Occipital lobe (tissue), 3 donors: ENCODE measurements at places on chromosomes 7 and 10.

GRCh38 chr10:71659111-71659634, 60.4 kb downstream of the C10orf105 start:
- DNase-seq: no peak

GRCh38 chr10:70508912-70509756, 30.6 kb downstream of the PALD1 start:
- peak; percentile 15 for DNase-seq

DNA sequence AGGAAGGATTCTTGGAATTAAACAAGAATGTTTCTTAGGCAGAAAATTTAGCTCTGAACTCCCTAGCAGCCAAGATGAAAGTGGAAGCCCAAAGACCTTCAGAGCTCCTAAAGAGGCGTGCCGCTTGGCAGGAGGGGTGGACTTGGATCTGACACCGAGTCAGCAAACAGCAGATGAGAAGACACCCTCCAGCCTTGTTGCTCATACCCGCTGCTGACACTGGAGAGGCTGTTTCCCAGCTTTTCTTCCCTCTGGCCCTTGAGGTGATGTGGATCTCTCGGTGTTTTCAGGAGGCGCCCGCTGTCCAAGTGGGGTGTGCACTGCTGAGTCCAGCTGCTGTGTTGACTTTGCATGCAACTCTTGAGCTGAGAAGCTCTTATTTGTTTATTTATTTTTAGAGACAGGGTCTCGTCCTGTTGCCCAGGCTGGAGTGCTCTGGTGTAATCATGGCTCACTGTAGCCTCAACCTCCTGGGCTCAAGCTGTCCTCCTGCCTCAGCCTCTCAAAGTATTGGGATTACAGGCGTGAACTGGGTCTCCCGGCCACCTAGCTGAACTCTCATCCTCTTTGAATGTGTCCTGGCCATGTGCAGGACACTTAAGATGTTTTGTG, 21.5 kb downstream of the SLC18A2 start:
- no peak for DNase-seq

DNA sequence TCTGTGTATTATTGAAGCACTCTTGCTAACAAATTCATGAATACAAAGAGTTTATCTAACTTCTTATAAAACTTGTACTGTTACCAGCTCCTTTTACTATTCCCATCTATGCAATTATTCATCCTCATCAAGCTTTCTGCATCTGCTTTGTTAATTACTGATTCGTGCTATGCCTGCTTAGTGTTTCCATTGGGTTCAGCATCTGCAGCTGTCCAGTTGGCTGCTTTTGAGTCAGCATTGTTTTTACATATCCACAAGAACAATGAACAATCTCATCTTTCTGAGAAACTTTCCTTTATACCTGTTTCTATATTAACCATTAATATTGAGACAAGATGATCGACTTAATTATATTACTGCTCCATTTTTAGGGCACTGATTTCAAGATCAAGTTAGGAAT, 19.6 kb upstream of the ANLN start:
- no peak for DNase-seq

DNA sequence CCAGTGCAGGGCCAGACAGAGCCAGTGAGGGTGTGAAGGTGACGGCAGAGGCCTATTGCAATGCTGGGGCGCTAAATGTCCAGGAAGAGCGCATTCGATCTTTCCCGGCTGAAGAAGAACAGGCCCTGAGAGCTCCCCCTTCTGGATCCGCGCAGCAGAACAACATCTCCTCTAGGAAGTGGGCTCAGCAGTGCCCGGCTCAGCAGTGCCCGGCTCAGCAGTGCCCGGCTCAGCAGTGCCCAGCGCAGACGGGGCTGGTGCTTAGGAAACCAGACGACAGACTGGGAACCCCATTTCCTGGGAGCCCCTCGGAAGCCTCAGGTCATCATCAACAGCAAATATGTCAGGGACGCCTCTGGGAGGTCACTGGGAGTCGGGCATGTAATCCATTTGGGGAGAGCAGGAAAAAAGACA, 4.7 kb upstream of the NOS3 start:
- peak; percentile 40 for DNase-seq

DNA sequence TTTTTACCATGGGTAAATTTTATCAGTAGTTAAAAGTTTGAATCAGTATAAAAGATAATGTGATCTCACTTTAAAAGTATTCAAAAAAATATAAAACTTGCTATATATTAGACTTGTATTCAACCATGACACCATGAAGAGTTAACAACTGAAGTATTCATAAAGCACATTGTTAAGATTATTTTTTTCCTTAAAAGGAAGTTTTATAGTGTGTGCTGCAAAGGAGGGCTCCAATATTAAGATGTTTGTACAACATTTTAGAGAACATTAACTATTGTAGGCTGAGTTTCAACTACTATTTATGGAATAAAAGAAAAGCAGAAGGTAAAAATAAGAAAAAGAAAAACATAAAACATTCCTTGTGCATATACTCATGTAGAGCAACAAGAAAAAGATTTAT, 24.5 kb upstream of the CUBN start:
- no peak for DNase-seq

- no peak for DNase-seq
Observed at GRCh38 chr10:133444342-133445267, 9.1 kb upstream of the SCART1 start.

GRCh38 chr7:112942981-112943380, 143.6 kb downstream of the GPR85 start:
- no peak for DNase-seq

GRCh38 chr7:148223160-148223559, 367.4 kb upstream of the C7orf33 start:
- DNase-seq: no peak

GRCh38 chr7:36521133-36521532, 131.5 kb downstream of the ANLN start:
- no peak for DNase-seq

- DNase-seq: no peak
Observed at GRCh38 chr7:107450970-107451369, 18.9 kb upstream of the GPR22 start.

- no peak for DNase-seq
Observed at GRCh38 chr10:119468542-119469324, 73.8 kb downstream of the RGS10 start.

DNA sequence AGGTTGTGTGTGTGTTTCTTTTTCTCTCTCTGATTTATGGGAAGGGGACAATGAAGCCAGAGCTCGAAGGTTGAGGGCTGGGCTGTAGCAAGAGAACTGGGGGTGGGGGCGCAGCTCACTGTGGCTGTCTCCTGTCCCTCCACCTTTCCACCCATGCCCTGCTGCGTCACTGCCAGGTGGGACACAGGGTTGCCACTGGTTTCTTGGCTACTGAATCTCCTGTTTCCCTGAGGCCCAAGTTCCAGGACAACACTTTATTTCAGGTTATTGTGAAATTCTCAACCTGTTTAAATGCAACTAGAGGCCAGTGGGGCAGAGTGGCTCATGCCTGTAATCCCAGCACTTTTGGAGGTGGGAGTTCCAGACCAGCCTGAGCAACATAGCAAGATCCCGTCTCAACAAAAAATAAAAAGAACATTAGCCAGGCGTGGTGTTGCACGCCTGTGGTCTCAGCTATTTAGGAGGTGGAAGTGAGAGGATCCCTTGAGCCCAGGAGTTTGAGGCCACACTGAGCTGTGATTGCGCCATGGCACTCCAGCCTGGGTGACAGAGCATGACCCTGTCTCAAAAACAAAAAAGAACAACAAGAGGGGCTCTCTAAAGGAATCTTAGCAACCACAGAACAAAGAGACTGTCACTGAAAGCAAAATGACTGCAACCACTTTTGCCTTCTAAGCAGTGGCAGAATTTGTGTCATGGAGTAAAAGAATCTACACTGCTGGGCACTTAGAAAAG, 22.6 kb downstream of the TBATA start:
- no peak for DNase-seq

GRCh38 chr7:44101966-44102845, 1.9 kb upstream of the AEBP1 start:
- no peak for DNase-seq

GRCh38 chr7:91344911-91345310, 80.7 kb downstream of the FZD1 start:
- DNase-seq: no peak
